Activated naive CD8-positive, alpha-beta T cell treated with anti-CD3 and anti-CD28 coated beads for 36 hours (primary cell): ENCODE measurements at places on chromosomes 3 and 15.

DNA sequence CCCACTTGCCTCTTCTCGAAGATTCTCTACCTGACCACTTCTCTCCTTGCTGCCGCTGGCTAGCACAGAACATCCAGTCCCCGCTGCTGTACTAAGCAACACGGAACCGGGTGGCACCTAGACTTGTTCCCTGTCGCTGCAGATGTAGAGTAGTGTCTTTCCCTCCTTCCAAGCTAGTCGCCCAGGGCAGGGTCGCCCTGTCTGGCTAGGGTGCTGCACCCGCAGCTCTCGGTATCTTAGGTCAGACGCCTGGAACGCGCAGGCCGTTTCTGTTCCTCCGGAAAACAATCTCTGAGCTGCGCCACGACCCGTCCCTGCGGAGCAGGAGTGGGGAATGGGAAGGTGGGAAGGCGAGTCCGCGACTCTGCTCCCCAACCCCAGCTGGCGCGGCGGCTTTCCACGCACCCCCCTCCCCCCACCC lies 758 bp upstream of the SNX33 start:
- no peak for DNase-seq

- DNase-seq, result no peak
These were observed 399.7 kb downstream of the VPS13C start for GRCh38 chr15:61660579-61660978.

GRCh38 chr15:53549697-53550305 lies 209.7 kb downstream of the WDR72 start:
- no peak for DNase-seq

DNA sequence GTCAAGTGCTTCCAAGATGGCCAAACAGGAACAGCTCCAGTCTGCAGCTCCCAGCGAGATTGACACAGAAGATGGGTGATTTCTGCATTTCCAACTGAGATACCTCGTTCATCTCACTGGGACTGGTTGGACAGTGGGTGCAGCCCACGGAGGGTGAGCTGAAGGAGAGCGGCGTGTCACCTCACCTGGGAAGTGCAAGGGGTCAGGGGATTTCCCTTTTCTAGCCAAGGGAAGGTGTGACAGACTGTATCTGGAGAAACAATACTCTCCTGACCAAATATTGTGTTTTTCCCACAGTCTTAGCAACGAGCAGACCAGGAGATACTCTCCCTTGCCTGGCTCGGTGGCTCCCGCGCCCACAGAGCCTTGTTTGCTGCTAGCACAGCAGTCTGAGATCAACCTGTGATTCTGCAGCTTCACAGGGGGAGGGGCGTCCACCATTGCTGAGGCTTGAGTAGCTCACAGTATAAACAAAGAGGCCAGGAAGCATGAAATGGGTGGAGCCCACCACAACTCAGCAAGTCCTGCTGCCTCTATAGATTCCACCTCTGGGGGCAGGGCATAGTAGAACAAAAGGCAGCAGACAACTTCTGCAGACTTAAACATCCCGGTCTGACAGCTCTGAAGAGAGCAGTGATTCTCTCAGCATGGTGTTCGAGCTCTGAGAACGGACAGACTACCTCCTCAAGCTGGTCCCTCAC lies 293.5 kb upstream of the SUCLG2 start:
- DNase-seq, result peak; percentile 40

- no peak for DNase-seq
These were observed 37.2 kb downstream of the AADACL2 start for GRCh38 chr3:151770956-151771355.

GRCh38 chr3:58392181-58392580 lies 41.5 kb downstream of the PDHB start:
- no peak for DNase-seq

DNA sequence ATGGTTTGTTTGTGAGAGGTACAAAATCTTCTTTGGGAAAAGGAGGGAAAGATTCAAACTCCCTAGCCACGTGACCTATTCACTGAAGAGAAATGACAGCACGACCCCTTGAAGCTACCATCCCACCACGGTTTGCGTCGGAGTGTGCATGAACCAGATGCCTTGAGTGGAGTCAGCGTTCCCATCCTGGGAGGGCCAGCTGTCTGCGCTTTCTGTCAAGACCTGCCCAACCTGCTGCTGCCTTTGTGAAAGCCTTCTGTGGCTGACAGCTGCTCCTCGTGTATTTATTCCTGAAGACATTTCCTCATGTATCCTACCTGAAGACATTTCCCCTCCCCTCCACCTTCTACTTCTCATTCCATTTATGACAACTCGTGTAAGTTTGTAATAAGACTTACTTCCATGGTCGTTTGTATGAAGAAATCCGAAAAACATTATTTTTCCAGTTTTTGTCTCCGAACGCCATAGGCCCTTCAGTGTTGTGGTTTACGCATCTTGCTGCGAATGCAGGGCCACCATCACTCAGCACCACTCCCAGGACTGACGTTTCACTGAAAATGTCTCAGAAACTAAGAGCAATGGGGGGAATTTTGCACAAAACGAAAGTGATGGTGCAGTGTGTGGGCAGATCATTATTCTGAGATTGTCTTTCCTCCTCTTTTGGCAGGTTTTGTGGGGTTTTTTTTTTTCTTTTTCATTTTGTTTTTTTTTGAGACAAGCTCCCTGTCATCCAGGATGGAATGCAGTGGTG lies 18.9 kb downstream of the EBLN2 start:
- no peak for DNase-seq

GRCh38 chr3:110974902-110975301 lies 96.7 kb upstream of the NECTIN3 start:
- no peak for DNase-seq

GRCh38 chr3:109118584-109118983 lies 650 bp upstream of the MORC1 start:
- no peak for DNase-seq

DNA sequence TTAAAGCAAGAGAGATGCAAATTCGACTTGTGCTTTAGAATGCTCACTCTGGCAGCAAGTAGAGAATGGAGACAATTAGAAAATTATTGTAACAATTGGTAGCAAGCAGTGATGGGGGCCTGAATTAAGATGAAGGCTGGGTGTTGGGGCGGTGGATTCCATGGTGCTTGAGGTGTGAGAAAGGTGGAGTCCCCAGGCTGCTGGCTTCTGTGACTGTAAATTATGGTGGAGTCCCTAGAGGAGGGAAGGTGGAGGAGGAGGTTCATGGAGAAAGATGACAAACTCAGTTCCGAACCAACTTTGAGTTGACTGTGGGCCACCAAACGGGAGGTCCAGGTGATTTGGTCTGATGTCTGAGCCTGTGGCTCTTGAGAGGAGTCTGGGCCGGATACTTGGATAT lies 10.7 kb upstream of the SMAD3 start:
- no peak for DNase-seq

DNA sequence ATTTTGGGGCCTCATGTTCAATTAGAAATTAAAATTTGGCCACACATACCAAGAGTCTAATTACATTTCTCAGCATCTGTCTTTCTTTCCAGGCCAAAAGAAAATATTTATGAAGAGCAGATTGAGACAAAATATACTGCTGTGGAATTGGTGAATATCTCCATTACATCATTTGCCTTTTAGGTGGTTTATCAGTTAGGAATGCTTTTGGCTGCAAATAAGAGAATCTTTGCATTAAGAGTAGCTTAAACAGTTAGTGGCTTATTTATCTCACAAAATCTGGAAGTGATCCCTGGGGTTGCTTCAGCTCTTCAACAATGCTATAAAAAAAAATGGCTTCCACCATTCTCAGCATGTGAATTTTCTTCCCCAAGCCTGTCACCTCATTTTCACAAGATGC lies 308.7 kb downstream of the MAGI1 start:
- DNase-seq, result no peak

DNA sequence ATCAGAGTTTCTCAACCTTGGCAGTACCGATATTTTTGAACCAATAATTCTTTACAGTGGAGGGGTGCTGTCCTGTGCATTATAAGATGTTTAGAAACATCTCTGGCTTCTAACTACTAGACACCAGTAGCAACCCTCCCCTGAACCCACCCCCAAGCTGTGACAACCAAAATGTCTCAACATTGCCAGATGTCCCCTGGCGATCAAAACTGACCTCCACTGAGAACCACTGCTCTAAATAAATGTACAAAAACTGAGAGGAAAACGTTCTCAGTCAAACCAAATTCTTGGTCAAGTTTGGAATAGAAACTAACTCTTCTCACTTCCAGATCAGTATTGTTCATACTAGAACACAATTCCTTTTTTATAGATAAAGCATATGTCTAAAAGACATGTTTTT lies 58.5 kb downstream of the GPR160 start:
- no peak for DNase-seq

- no peak for DNase-seq
These were observed 44.3 kb upstream of the C3orf49 start for GRCh38 chr3:63774781-63775180.

DNA sequence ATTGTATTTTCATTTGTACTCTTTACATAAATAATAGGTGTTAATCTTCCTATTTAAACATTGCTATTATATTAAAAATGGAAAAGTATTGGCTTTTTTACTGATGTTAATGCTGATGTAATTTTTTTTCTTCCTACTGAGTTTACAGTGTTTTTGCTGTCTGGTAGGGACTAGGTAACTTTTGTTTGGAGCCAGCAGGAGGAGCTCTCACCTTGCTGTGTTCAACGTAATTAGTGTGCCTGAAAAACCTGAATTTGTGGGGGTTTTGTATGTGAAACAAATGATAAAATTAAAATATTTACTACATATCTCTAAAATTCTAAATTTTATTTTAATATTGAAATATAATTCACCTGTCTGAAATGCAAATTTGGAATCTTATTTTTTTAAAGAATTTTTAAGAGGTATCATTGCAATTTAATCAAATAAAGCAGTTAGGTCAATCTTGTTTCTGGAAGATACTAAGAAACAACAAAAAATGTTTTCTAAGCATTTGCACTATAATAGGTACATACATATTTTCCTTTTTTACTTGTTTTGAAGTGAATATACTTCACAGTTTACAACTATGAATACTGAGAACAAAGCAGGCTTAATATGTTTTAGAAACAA lies 48.8 kb downstream of the EPHA6 start:
- DNase-seq, result peak; percentile 2

DNA sequence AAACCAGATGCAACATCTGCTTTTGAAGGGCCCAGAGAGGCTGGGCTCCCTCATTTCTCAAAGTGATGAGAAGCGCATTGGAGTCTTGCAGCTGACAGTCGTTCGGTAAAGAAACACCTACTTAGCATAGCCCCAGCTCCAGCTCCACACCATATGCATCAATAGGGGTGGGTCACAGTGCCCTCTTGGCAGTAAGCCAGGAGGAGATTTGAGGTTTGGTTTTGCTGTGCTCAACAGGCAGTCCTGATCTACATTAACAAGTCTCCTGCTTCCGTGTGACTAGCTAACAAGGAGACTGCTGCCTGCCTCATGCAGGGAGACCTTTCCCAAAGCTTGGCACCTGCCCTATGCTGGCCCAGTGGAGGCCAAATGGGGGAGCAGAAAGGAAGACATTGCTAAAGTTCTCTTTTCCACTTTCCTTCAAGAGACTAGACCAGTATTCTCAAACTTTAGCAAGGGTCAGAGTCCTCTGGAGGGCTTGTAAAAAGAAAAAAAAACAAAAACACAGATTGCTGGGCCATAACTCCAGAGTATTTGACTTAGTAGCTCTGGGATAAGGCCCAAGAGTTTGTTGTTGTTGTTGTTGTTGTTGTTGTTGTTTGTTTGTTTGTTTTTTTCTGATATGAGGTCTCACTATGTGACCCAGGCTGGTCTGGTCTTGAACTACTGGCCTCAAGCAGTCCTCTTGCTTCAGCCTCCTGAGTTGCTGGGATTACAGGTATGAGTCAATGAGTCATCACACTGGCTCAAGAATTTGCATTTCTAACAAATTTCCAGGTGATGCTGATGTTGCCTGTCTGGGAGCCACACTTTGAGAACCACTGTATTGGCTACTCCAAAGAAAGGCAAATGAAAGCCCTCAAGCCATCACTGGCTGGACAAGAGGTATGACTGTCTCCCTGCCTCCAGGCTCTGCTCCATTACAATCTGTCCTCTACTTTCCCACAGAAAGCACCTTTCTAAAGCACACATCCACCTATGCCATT lies 294.9 kb downstream of the RORA start:
- DNase-seq, result no peak

DNA sequence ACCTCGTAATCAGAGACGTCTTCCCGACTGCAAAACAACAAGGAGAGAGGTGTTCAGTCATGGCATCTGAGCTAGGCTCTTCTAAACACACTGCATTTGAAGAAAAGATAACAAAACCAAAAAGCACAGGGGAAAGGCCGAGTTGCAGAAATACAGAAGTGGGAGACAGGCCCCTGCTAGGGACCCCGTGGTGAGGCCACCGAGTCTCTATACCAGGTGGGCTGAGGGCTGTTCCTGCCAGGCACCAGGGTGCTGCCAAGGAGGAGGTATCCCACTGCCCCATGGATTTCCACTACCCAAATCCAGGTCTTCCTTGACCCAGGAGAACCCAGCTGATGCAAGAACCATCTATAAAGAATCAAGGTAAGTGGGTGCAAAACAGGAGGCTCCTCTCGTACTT lies 31.1 kb downstream of the RAB6B start:
- no peak for DNase-seq

GRCh38 chr3:107938143-107938542 lies 152.7 kb downstream of the CD47 start:
- no peak for DNase-seq

- no peak for DNase-seq
These were observed 2.3 kb upstream of the UACA start for GRCh38 chr15:70765504-70766281.

DNA sequence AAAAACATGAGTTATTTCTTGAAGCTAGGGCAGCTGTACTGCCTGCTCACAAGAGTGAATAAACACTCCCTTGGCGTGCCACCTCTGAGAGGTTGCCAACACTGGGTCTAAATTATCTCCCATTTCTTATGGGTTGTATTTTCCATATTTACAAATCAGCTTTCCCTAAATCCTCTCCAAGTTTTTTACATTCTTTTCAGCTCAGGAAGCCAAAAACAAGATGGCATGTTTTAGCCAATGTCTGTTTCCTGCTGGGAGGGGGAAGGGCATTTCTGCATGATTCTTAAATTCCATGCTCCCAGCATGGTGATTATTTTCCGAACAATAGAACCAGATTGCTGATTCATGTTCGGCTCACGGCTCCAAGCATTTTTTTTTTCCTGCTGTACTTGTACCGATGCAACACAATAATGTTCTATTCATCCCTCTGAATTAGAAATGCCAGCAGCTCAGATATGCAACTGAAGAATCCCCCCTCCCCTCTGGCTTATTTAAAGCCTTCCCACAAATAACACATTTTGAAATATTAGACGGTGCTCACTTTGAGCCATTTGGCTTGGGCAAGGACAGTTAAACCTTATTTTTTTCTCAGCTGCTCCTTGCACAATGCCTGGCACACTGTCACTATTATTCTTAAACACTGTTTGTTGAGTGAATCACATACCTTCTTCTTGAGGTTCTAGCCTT lies 252.5 kb downstream of the THRB start:
- DNase-seq, result no peak

DNA sequence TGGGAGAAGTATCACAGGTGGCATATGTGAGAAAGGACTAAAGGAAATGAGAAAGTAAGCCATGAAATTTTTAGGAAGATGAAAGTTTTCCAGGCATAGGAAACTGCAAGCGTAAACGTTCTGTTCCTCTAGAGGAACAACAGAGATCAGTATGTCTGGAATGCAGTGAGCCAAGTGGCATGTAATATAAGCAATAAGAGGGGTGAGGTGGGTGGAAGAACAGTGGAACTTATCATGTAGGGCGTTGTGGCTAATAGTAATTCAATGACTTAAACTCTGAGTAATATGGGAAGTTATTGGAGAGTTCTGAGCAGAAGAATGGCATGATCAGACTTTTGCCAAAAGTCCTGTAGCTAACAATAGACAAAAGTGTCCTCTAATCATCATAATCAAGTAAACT lies 902.9 kb downstream of the EPHA3 start:
- no peak for DNase-seq
